CD4-positive, alpha-beta memory T cell (primary cell): ENCODE measurements at places on chromosomes 1 and 21. TPM values are rescaled to one million over a fixed set of nuclear protein-coding genes. Genes with fewer than 3 reads are reported as not detected.

Gene TMEM52
- total RNA-seq, result not detected

Gene DCST1
- total RNA-seq, result 0.14 TPM

Gene GPR61
- not detected for total RNA-seq

Gene UBL4B
- not detected for total RNA-seq

Gene MYCL
- total RNA-seq, result 0.20 TPM

- H3K4me3 ChIP-seq, result no peak overlapping the region
- no peak for DNase-seq
- no peaks in the 10 kb centered on the region for H3K4me1 ChIP-seq
- H3K27me3 ChIP-seq, result no peaks in the 10 kb centered on the region
- no peak overlapping the region for H3K27ac ChIP-seq
Observed at GRCh38 chr1:42480921-42481320, 17.8 kb downstream of the CCDC30 start.

DNA sequence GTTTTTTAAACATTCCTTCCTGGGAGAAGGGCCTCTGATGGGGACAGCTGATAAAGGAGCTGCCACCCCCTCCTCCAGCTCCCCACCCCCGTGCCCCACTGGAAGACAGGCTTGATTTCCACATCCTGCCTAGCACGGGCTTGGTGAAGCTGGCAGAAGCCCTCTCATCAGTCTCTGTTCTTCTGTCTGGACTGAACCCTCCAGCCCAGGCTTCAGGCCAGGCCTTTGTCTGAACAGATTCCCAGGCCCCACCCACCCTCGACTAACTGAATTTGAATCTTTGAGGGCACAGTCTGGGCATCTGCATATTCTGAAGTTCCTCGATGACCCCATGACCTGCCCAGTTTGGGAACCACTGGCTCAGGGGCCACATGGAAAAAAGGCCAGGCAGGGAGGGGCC lies 75.3 kb downstream of the CD58 start:
- no peaks in the 10 kb centered on the region for H3K27me3 ChIP-seq
- H3K4me3 ChIP-seq, result no peak overlapping the region
- H3K36me3 ChIP-seq, result no peaks in the 10 kb centered on the region
- H3K27ac ChIP-seq, result no peak overlapping the region
- peaks cover 6% of the 10 kb centered on the region for H3K4me1 ChIP-seq
- no peak for DNase-seq
